ENCODE measurements at places on chromosomes 6 and 20.

DNA sequence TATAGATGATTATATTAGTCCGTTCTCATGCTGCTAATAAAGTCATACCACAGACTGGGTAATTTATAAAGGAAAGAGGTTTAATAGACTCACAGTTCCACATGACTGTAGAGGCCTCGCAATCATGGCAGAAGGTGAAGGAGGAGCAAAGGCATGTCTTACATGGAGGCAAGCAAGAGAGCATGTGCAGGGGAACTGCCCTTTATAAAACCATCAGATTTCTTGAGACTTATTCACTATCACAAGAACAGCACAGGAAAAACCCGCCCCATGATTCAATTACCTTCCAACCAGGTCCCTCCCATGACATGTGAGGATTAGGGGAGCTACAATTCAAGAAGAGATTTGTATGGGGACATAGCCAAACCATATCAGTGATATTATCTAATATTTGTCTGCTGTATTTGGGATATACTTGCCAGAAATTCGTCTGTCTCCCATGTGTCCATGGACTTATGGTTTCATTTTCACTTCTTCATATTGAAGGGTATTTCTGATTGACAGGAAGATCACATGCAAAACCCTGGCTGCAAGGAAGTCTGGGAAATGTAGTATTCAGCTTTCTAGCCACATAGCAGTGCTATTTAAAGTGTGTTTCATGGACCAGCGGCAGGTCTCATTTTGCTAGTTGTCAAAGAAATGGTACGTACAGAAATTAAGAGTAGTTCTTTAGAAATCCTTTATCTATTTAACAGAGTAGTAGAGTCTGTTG is 50.5 kb upstream of the PAK5 start:
- no peak for DNase-seq

DNA sequence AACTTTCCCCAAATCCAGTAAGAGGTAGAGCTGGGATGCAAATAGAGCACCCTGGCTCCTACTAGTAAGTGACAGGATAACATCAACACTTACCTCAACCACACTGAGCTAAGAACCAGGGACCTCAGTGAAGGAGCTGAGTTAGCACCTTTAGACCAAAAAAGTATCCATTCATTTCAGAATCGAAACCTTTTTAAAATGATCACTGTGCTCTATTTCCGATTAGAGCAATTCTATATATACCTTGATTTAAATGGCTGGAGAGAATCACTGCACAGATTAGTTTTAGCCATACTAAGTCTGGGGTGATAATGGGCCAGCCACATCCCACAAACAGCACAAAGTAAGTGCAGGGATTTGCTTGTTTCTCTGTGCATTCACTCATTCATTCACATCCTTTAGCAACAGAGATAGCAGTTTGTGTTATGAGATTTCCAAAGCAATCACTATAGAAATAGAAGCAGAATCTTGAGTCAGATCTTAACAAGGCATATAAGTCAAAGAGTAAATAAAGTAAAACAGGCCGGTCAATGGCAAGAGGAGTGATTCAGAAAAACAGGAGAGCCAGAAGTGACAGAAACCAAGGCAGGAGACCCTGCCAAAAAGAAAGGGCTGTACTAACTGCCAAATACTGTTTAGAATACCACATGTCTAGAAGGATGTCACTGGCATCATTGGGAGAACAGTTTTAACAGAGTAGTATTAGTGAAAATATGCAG is 136.3 kb downstream of the KIF13A start:
- DNase-seq = no peak

- no peak for DNase-seq
Observed at GRCh38 chr20:63228806-63229205, 6.9 kb upstream of the BIRC7 start.

- DNase-seq = no peak
Observed at GRCh38 chr6:9875605-9876353, 539.1 kb downstream of the TFAP2A start.

- peak; percentile 47 for DNase-seq
Observed at GRCh38 chr20:32536851-32537656, 48.1 kb downstream of the NOL4L start.

- no peak for DNase-seq
Observed at GRCh38 chr6:166784691-166785090, 157.6 kb upstream of the RPS6KA2 start.

DNA sequence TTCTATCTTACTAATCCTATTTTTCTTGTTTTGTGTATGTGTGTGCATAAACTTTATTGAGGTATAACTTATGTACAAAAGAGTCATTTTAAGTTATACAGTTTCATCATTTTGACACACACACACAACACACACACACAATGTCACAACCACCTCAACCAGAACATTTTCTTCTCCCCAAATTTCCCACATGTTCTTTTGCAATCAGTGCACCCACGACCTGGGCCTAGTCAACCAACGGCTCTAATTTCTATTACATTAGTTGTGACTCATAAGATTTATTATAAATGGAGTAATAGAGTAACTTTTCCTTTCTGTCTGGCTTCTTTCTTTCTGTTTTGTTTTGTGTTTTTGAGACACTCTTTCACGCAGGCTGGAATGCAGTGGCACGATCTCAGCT is 9.8 kb upstream of the POM121L2 start:
- DNase-seq = no peak

GRCh38 chr20:20225325-20226043 is 142.4 kb upstream of the INSM1 start:
- DNase-seq = no peak

DNA sequence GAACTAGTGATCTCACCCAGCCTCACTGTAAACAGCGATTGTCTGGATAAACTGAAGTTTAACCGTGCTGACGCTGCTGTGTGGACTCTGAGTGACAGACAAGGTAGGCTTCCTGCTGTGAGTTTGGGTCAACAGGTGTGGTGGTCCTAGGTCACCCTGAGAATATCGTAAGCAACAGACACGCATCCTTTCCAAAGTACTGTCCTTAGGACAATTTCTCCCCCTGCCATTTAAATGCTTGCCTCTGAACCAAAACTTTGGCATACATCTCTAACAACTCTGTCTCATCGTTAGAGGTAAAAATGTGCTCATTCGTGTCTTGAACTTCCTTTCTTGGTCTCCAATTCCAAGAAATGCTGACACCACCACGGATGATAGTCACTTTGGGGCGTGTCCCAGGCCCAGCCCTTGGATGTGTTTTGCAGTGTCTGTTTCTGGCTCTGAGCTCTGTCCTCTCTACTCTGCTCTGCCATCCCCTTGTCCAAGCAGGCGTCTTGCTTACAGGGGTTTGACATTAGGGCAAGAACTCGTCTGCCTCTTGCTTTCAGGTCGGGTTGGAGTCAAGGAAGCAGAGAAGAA is 95.5 kb downstream of the EYA2 start:
- no peak for DNase-seq

DNA sequence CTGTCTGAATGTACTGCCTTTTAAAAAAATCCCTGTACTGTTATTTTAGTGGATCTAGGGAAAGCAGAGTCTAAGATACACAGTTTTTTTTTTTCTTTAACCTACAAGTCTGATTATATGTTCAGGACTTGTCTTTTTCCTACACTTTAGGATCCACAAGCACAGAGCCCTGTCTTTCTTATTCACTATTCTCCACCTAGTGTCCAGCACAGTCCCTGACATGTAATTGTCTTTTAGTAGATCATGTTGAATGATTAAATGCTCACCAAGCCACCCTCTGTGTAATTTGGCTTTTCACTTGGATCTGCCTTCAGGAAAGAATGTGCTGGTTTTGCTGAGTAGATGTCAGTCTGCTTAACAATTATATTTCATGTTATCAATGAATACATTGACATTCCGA is 35.8 kb upstream of the YWHAB start:
- no peak for DNase-seq

GRCh38 chr20:23659989-23660837 is 22.5 kb upstream of the CST3 start:
- no peak for DNase-seq

GRCh38 chr6:75143191-75143590 is 62.7 kb downstream of the COL12A1 start:
- no peak for DNase-seq

GRCh38 chr6:56230976-56231566 is 16.3 kb downstream of the COL21A1 start:
- no peak for DNase-seq

- DNase-seq = no peak
Observed at GRCh38 chr6:148218542-148219258, 123.9 kb upstream of the SASH1 start.

- DNase-seq = peak; percentile 49
Observed at GRCh38 chr20:34708621-34709043, 4.5 kb downstream of the TP53INP2 start.

DNA sequence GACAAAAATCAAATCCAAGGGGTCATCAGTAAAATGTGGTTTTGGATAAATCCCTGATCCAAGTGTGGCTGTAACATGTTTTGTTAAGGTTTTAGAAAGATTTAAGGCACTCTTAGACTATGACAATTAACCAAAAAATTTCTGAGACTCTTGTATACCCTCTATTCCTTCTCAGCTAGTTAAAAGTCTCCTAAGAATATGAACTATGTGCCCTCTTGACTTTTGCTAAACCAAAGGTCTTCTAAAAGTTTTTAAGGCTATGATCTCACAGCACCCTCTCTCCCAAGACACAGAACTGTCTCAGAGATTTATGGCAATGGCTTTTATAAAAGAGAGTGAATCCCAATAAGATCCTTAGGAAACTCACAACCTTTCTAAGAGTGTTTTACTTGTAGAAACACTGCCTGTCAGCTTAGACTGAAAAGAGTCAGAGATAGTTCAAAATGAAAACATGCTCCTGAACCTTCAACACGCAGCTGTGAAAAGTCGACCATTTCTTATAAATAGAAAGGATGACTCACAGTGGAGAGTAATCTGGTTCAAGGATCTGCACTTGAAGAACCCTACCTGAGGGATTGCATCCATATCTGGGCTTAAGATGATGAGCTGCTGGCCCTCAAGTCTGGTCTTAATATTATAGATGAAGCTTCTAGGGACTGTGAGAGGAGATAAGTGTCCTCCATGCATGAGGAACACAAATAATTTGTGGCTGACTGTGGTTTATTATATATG is 388.4 kb upstream of the GJE1 start:
- no peak for DNase-seq

DNA sequence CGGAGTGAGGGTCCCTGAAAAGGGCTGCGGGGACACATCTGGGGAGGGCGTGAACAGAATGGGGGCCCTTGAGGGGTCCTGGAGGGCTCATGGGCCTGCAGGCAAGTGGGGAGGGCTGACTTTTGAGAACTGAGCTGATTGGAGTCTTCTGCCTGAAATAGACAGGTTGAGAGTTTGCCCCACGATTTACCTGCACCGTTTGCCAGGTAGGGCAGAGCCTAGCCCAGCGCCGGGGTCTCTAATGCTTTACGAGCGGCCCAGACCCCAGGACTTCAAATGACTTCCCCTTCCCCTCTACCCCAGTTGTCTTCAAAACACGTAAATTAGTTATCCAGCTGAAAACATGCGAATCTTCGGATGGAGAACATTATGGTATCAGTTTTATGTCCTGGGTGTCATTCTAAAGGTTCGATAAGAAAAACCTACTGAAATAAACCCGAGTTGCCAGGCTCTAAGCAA is 1.3 kb downstream of the PLCB1 start:
- DNase-seq = no peak

DNA sequence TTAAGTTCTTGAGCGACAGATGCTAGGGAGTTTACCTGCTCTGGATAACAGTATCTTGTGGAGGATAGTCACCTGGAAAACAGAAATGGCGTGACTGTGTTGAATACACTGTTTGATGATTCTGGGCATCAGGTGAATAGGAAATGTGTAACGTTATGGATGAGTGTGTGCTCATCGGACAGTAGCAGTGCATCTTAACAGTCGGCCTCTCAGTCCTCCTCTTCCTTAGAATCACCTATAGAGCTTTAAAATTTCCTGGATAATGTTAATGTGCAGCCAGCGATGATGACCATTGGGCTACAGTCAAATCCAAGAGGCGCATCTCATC is 217.7 kb downstream of the OR2B2 start:
- no peak for DNase-seq

DNA sequence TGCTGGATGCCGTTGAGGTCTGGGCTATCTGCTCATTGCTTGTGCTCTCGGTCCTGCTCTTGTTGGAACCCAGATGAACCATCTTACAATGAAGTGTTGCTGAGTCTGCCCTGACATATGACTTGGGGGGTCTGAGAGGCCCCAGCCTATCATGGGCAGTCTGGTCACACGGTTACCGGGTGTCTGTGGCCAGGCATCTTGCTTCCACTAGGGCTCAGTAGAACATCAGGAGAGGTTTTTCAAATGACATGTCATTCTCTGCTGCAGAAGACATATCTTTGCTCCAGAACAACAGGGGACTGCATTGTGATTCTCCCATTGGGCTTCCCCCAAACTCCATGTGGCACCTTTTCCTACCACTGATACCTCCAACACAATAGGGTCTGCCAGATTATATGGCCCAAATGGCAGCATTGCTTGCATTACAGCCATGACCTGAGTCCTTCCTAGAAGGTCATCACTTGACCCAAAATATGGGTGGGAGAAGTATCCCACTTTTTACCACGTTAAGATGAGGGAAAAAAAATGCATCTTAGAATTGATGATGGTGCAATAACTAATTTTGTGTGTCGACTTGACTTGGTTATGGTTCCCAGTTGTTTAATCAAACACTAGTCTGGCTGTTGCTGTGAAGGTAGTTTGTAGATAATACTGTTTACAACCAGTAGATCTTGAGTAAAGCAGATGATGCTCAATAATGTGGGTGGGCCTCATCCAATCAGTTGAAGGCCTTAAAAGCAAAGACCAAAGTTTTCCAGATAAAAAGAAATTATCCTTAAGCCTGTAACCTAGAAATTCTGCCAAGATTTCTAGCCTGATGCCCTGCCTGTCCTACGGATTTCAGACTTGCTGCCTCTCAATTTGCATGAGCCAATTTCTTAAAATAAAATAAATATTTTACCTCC is 241.0 kb downstream of the QKI start:
- DNase-seq = no peak

- DNase-seq = no peak
Observed at GRCh38 chr6:159117563-159117962, 51.6 kb upstream of the FNDC1 start.

DNA sequence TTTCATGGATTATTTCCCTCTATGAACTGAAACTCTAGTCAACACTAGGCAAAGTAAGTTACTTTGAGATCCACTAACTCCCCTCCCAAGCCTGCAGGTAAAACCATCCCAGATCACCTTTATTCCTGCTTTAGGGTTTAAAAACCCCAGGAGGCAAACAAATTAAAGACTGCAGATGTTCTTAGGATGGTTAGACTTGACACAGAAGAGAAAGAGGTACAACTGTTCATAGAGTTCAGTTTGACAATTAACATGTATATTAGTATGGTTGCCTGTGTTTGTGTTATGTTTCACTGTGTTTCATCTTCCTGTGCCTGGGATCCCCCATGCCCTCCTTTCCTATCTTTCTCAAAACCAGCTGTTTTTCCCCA is 53.5 kb downstream of the RREB1 start:
- DNase-seq = no peak

DNA sequence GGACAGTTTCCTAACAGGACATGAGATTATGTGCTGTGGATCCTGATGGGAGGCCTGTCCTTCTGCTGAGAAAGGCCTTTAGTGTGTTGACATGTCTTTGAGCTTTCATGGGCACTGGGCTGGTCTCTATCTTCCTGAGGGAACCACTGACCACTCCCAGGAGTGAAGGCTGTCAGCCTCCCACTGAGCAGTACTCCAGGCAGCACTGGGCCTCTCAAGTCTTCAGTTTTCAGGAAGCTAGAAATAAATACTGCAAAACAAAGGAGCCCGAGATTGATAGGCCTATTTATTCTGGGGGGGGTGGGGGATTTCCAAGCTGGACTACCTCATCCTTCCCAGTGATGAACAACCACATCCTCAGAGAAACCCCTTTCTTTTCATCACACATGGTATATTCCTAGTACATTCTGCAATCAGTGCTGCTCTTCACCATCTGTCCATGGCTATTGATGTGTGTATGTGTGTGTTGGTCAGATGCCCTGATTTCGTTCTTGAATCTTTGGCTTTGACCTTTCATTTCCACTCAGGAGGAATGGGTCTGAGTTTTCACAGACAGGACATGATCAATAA is 180.9 kb upstream of the SPTLC3 start:
- DNase-seq = no peak

All from stimulated activated CD4-positive, alpha-beta T cell treated with anti-CD3 and anti-CD28 coated beads, Interleukin-1b, Interleukin-23, amount 100 ng/mL, for 4 hours (primary cell).